ENCODE measurements at places on chromosomes 11 and 22. TPM values are rescaled to one million over a fixed set of nuclear protein-coding genes. Genes with fewer than 3 reads are reported as not detected.

- DNase-seq = no peak
Observed at GRCh38 chr11:120563703-120564572, 52.4 kb downstream of the GRIK4 start.

ZNF214 gene
- total RNA-seq = 3.1 TPM

- peak; percentile 99 for DNase-seq
Observed at GRCh38 chr22:39519681-39520225, 609 bp upstream of the ATF4 start.

OR52N4 gene
- not detected for total RNA-seq

- DNase-seq = no peak
Observed at GRCh38 chr11:111691741-111692140, 74.4 kb downstream of the PPP2R1B start.

ARHGAP20 gene
- total RNA-seq = 3.9 TPM

PANX3 gene
- not detected for total RNA-seq

OR8A1 gene
- total RNA-seq = not detected

GRCh38 chr22:43255299-43255698 lies 68.4 kb upstream of the TTLL12 start:
- DNase-seq = no peak

GRCh38 chr22:42856179-42856864 lies 751 bp downstream of the ARFGAP3 start:
- DNase-seq = peak; percentile 82

DNA sequence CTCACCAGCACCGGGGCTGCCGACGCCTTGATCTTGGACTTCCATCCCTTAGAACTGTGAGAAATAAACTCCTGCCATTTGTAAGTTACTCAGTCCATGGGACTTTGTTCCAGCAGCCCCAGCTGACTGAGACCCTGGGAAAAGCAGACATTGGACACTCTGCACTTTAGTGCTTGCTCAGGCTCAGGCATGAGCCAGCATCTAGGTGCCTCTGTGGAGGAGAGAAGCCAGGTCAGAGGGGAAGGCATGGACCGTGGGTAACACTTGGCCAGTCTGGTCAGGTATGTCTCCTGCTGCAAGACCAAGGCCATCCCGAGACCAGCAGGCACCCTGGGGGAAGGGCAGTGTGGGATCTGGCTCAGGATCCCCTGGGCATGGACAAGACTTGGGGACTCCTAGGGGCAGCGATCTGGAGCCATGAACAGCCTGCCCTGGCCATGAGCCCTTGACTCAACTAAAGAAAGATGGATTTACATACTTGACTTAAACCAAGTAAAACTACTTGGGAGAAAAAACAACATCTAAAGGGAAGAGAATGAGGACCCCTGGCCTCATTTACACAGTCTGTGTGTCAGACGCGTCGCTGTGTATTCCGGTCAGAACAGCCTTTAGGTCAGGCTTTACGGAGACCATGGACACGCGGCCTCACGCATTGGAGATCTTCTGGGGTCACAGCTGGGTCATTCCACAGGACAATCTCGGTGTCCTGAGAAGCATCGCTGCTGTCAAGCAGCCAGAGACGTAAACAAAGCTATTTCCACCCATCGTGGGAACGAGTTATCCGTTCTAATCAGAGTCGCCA lies 497.1 kb downstream of the BRD1 start:
- DNase-seq = peak; percentile 52

DNA sequence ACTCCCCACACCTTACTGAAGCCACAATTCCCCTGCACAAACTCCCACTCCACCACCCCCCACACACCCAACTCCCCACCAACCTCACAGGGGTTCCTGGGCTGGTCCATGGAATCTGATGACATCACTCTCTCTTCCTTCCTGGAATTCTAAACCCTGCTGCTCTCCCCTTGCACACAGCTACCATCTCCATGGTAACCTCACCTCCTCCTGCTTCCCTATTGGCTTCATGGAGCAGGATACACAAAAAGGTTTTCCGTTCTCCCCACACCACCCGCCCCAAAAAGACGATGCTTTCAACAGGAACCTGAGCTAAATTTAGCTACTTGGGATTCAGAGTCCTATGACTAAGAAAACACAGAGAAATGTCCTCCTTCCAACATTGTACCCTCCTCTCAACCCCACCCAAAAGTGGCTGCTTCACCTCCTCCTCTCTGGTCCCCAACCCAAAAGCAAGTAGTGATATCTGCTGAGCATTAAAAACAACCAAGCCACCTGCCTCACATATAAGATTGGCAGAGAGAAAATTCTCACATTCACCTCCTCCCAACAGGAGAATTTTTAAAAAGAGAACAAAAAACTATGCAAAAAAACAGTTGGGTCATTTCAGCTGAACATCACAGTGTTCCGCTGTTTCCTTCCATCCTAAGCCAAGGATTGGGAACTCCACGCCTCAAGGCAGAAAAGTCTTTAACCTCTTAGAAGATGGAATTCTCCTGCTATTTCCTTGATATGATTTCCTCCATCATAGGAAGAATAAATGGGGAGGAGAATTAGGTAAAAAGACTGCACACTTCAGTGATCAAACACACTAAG lies 66.9 kb downstream of the RBFOX2 start:
- peak; percentile 80 for DNase-seq

DNA sequence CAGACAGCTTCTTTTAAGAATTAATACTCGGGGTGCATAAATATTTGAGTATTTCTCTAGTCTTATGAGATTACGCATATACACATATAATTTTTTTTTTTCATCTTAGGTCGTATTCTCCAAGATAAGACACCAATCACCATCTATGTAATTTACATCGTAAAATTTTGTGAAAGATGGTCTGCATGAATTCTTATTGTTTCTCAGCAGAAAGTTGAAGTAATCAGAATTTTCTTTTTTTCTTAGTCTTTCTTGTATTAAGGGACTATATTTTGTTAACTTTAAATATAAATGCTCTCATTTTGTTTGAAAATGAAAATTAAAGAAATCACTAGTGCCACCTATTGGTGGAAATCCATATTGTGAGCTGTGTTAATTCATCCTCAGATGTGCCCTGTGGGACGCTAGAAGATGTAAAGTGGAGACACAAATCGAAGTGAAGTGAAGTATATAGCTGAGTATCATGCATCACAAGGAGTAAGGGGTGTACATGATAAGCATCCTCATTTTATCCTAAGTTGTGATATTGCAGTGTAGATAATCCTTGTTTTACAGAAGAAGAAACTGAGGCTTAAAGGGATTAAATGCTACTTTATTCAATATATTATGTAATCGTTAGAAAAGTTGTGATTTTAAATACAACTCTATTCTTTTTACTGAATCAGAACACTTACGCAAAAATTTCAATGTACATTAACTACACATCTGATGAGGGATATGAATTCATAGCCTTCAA lies 2084.3 kb downstream of the LRRC4C start:
- DNase-seq = no peak

DNA sequence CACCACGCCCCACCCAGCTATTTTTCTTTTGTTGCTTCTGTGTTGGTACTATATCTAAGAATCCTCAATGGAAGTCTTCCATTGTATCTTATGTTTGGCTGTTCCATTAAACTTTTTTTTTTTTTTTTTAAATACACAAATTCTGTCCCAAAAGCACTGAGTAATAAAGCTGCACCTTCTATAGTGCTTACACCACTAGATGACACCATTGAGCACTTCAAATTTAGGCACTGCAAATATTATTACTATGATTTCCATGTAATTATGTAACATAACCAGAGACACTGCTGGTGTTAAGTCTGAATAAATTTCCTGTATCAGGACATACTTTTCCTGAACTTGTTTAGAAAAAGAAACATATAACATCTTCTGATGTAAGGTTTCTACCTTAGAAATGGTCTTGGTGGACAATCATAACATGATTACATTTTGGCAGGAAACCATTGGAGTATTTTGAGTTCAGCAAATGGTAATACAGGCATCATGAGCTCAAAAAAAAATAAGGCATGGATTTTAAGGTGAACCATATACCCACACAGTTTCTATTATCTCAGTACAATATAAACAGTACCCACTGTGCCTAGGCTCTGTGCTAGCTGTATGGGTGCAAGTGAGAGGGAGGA lies 110.5 kb downstream of the ATG16L2 start:
- no peak for DNase-seq

Data from sigmoid colon (tissue), 7 donors.